ENCODE measurements at places on chromosomes 11 and 22.

DNA sequence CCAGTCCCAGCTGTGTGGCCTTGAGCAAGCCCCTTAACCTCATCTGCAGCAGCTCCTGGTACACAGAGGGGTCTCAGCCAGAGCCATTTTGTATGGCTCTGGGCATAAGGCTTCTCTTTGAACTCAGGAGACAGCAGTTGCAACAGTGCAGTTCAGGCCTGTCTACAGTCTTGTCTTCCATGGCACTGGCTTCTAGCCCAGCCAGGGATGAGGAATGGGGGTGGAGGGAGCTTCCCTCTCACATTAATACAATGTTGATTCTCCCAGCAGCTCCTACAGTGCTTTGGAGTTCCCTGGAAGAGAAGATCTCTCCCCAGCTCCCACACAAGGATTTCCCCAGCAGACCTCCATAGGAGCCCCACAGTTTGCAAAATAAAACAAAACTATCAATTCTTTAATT, 350.2 kb downstream of the BUD13 start:
- no peak for DNase-seq

DNA sequence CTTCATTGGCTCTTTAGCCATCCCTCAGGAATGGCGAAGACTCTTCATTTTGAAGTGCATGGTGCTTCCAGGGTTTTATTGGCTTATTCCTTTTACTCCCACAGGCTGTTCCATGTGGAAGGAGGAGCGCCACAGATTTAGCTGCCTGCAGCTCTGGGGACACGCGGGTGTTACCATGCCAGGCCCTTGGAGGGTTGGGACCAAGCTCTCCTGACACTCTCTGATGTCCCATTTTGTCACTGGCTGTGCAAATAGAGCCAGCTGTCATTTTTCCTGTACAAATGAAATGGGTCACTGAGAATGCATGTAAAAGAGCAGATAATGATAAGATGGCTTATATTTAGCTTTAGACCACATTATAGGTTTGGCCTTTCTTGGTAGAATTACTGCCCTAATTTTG, 9.2 kb downstream of the THYN1 start:
- no peak for DNase-seq

GRCh38 chr11:118605116-118605867, 2.1 kb upstream of the PHLDB1 start:
- DNase-seq: no peak

DNA sequence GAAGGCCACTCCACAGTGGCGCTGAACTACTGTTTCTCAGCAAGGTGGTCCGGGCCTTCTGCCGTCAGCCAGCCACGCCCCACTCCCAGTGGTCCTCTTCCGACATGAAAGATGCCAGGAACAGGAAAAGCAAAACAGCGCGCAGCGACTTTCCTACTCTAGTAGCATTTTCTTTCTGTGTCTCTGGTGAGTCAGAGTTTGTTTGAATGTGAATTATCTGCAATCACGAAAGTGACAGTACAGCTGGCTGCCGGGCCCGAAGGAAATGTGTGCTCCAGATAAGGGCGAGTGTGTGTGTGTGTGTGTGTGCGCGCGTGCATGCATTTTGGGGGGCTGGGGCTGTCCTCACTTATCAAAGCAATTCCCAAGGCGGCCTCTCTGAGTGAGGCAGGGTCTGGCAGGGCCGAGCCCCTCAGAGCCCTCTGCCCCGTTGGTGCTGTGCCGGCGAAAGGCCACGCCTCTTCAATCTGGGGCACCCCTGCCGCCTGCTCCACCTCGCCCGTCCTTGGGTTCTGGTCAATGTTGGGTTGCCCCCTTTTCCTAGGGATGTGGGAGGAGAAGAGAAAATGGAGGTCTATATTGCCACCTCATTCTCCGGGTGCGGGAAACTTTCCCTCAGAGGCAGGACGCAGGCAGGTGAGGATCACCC, 288.5 kb downstream of the KIRREL3 start:
- no peak for DNase-seq

DNA sequence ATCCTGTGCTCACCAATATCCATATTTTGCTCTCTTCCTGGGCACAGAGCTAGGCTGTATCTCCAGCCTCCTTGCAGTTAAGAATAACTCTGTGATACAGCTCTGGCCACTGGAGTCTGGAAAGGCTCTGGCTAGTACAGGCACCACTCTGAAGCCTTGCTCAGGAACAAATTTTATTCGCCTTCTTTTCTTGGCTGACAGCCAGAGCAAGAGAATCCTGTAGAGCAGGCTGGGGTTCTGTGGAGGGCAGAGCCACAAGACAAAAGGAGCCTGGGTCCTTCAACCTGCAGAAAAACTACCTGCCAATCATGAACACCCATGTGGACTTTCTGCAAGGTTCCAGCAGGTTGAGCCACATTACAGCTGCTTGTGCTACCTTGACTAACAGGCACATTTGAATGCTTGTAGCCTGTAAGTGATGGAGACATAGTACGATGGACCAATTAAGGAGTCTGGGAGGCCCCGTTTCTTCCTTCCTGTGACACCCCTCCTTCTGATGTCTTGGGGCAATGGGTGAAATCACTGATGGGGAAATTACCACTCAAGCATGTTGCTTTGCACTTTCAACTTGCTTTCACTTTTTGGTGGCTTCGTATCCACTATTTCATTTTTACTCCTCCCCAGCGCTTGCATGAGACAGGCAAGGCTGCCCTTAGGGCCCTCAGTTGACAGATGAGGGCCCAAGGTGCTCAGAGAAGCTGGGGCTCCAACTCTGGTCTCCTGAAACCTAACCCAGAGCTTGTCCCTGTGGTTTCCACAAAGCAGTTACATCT, 267.2 kb upstream of the SYN3 start:
- DNase-seq: no peak

GRCh38 chr11:2800655-2801531, 84.7 kb downstream of the CDKN1C start:
- DNase-seq: no peak

GRCh38 chr22:46076651-46077339, 73.5 kb upstream of the PPARA start:
- no peak for DNase-seq

- no peak for DNase-seq
Measured at GRCh38 chr22:22811016-22812009, 76.3 kb upstream of the IGLL5 start.

- DNase-seq: no peak
Measured at GRCh38 chr22:46602025-46602424, 18.2 kb upstream of the GRAMD4 start.

- no peak for DNase-seq
Measured at GRCh38 chr11:128324051-128324481, 263.3 kb downstream of the ETS1 start.

- no peak for DNase-seq
Measured at GRCh38 chr22:32811788-32812545, 10.5 kb downstream of the TIMP3 start.

DNA sequence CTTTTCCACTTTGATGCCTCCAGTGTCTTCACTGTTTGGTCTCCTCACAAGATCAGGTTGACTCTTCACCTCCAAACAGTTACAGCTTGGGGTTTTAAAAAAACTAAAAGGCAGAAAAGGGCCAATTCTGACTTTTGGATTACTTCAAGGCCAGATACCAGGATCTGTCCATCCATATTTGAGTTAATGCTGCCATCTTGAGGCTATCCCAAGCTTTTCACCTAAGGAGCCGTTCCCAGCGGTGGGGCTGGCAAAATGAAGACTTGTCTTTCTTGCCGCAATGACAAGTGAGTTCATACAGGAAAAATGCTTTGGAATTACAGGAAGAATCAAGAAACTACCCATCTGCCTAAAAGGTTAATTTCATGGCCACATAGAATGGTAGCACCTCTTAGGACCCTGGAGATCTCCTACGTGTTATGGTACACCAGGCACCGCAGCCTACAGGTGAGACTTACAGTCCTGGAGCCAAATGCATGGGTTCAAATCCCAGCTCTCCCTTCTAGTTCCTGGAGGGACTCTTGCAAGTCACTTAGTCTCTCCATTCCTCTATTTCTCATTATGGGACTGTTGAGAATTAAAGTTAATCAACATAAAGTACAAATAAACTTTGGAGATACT, 6.0 kb upstream of the OR5B21 start:
- no peak for DNase-seq

GRCh38 chr22:20056696-20057386, 23.2 kb upstream of the DGCR8 start:
- DNase-seq: no peak

DNA sequence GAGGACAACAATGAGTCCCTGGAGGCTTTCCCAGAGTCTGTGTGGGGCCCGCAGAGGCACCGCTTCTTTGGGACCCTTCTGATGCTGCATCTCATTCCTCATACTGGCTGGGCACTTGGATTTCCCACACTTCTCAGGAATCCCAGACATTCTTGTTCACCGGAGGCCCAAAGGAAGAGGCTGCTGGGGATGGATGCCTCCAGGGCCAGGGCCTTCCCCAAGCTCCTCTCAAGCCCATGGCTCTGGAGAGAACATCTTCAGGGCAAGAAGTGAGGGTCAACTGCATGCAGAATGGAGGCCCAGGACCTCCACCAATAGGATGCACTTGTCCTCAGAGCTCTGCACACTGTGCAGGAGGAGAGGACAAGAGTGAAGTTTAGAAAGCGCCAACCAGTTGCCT, 34.6 kb downstream of the DKK3 start:
- no peak for DNase-seq

DNA sequence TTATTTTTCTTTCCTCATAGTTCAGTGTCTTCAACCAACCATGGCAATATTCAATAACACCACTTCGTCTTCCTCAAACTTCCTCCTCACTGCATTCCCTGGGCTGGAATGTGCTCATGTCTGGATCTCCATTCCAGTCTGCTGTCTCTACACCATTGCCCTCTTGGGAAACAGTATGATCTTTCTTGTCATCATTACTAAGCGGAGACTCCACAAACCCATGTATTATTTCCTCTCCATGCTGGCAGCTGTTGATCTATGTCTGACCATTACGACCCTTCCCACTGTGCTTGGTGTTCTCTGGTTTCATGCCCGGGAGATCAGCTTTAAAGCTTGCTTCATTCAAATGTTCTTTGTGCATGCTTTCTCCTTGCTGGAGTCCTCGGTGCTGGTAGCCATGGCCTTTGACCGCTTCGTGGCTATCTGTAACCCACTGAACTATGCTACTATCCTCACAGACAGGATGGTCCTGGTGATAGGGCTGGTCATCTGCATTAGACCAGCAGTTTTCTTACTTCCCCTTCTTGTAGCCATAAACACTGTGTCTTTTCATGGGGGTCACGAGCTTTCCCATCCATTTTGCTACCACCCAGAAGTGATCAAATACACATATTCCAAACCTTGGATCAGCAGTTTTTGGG, at the start of gene OR51T1:
Gene OR51T1 (plus strand): TSS at position 41 of the 641 bp plus-strand sequence. CDS start 0 bp downstream, at position 41.
- DNase-seq: peak; percentile 6

Measured in NCI-H1092 (cell line).